Myometrial cell (primary cell): ENCODE measurements at places on chromosomes 3 and 15. TPM values are rescaled to one million over a fixed set of nuclear protein-coding genes. Genes with fewer than 3 reads are reported as not detected.

FBXL22 gene
- 0.18 and 0.58 TPM in 2 replicates for total RNA-seq

CLDN11 gene
- 146 and 153 TPM in 2 replicates for total RNA-seq

CD96 gene
- total RNA-seq = not detected in 2 replicates

SCN11A gene
- total RNA-seq = not detected in 2 replicates

C3orf70 gene
- 0.18 and 0.29 TPM in 2 replicates for total RNA-seq

CAPN7 gene
- total RNA-seq = 18.3 and 20.8 TPM in 2 replicates

TGM5 gene
- total RNA-seq = not detected in 2 replicates

C3orf22 gene
- total RNA-seq = not detected in 2 replicates

SMAD6 gene
- total RNA-seq = 4.8 and 7.8 TPM in 2 replicates

CCR8 gene
- not detected in 2 replicates for total RNA-seq

POLG gene
- total RNA-seq = 83.1 and 111 TPM in 2 replicates

SCAMP5 gene
- total RNA-seq = 2.0 and 5.5 TPM in 2 replicates

IMP3 gene
- 67.5 and 73.5 TPM in 2 replicates for total RNA-seq

GP9 gene
- not detected in 2 replicates for total RNA-seq

FEZF2 gene
- not detected in 2 replicates for total RNA-seq

SPTBN5 gene
- total RNA-seq = under 0.01 and 0.18 TPM in 2 replicates

CYP1A2 gene
- not detected in 2 replicates for total RNA-seq

WDR93 gene
- total RNA-seq = 1.2 TPM in 1 of 2 replicates, not detected in the other

MNS1 gene
- 3.2 and 3.7 TPM in 2 replicates for total RNA-seq

EIF4E3 gene
- total RNA-seq = 1.1 and 4.0 TPM in 2 replicates
